Activated CD4-positive, alpha-beta memory T cell treated with anti-CD3 and anti-CD28 coated beads for 36 hours (primary cell): ENCODE measurements at places on chromosomes 6 and 20. TPM values are rescaled to one million over a fixed set of nuclear protein-coding genes. Genes with fewer than 3 reads are reported as not detected.

DNA sequence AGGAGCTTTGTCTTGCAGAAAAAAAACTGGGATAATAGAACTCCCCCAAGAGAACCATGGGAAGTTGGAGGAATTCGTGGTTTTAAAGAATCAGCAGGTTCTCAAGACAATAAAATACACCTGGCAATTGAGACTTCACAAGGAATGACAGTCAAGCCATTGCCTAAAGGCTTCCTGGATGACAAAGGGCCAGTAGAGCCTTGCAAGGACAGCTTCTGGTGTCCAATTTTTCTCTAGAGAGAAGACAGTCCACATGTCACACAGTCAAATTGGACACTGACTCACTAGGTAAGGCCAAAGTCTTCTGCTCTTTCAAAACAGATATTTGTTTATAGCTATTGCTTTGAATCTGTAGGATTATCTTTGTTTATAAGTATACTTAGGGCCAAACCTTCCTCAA is 80.3 kb upstream of the BMP5 start:
- DNase-seq = no peak
- no peaks in the 10 kb centered on the region for H3K27me3 ChIP-seq
- H3K4me1 ChIP-seq = no peaks in the 10 kb centered on the region
- no peak overlapping the region for H3K27ac ChIP-seq

DNA sequence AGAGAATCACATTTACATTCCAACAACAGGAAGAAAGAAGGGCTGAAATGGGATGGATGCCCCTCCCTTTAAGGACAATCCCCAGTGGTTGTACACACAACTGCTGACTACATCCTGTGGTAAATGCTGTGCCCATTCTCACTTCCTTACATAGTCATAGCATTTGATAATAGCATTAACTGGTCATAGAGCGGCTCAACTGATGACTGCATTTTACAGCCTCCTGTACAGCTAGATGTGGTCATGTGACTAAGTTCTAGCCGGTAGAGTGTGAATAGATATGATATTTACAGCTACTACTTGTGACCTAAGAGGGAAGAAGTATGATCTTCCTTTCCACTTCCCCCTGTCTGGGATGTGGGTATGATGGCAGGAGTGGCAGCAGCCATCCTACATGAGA is 24.7 kb downstream of the KCNK17 start:
- H3K27ac ChIP-seq = no peak overlapping the region
- DNase-seq = no peak
- H3K36me3 ChIP-seq = no peaks in the 10 kb centered on the region
- H3K4me3 ChIP-seq = no peak overlapping the region
- H3K4me1 ChIP-seq = no peaks in the 10 kb centered on the region
- H3K27me3 ChIP-seq = peaks cover 5% of the 10 kb centered on the region

Gene AVP
- not detected for total RNA-seq

DNA sequence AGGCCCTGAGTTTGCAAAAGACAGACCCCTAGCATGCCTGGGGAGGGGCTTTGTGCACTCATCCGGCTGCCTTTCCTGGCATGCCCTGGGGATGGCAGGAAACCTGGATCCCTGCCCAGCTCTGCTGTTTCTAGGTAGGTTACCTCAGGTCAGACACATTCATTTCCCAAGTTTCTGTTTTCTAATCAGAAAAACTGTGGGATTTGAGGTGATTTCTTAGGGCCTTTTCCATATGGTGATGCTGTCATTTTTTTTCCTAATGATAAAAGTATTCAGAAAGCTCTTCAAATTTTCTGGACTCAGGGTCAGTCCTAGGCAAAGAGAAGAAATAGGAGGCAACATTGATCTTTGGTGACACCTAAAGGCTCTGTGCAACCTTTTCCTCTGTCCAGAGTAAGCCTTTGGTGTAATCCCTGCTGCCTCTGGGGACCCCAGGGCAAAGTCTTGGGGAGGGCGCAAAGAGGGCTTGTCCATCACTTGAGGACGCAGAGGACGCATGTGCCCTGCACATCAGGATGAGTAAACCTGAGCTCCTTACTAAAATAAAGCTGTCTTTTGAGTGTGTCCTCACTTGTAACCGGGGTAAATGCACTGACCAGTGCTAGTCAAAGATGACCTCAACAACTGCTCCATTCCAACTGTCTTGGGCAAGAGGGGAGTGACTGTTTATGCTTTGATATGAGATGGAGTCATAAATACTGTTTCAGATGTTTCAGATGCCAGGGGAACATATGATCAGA is 13.5 kb upstream of the TRAM2 start:
- H3K4me3 ChIP-seq = no peak overlapping the region
- peaks cover 7% of the 10 kb centered on the region for H3K4me1 ChIP-seq
- no peak overlapping the region for H3K27ac ChIP-seq

- peaks cover 2% of the 10 kb centered on the region for H3K27me3 ChIP-seq
- H3K36me3 ChIP-seq = no peaks in the 10 kb centered on the region
- H3K27ac ChIP-seq = no peak overlapping the region
- no peaks in the 10 kb centered on the region for H3K4me1 ChIP-seq
Measured at GRCh38 chr20:60115451-60115850, 157.2 kb downstream of the CDH26 start.

GRCh38 chr20:46698788-46699187 is 9.5 kb upstream of the TP53RK start:
- H3K27me3 ChIP-seq = peaks cover 20% of the 10 kb centered on the region
- H3K36me3 ChIP-seq = no peaks in the 10 kb centered on the region
- peaks cover 3% of the 10 kb centered on the region for H3K4me1 ChIP-seq
- no peak overlapping the region for H3K4me3 ChIP-seq

DNA sequence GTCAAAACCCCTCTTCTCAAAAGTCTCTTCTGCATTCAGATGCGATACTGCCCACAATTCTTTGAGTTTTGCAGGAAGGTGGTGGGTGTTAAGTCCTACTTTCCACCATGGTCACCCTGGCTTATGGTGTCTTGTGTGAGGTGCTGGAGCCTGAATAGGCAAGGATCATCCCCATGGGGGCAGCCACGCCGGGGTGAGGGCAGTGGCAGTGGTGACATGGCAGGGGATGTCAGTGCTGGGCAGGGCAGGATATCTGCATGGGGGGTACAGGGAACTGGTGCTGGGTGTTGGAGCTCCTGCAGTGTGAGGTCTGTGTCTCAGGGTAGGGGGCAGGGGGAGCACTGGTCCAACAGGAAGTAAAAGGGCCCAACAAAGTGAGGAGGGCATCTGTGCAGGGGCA is 2.3 kb downstream of the MAS1 start:
- no peak overlapping the region for H3K27ac ChIP-seq
- no peaks in the 10 kb centered on the region for H3K36me3 ChIP-seq
- H3K4me1 ChIP-seq = no peaks in the 10 kb centered on the region
- H3K27me3 ChIP-seq = peaks cover 43% of the 10 kb centered on the region
- no peak for DNase-seq
- H3K4me3 ChIP-seq = no peak overlapping the region

Gene STX11
- total RNA-seq = 16.0 TPM

DNA sequence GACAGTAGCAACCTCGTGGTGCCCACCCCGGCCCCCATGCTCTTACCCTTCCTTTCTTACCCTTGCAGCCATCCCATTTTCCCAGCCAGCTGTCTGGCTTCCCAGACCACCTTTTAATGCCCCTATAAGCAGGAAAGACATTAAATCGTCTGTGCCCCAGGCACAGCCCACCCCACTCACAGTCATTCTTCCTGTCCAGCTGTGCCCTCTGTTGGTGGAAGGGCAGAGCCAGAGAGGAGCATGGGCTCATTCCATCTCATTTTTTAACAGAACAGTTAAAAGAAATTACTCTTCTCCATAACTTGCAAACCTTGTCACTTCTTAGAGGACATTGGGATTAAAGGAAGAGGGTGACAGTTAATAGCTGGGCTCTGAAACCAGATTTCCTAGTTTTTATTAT is 240.5 kb downstream of the NRN1 start:
- peaks cover 24% of the 10 kb centered on the region for H3K36me3 ChIP-seq
- no peaks in the 10 kb centered on the region for H3K27me3 ChIP-seq

- DNase-seq = no peak
- peaks cover 8% of the 10 kb centered on the region for H3K27me3 ChIP-seq
- H3K36me3 ChIP-seq = no peaks in the 10 kb centered on the region
Measured at GRCh38 chr6:22057962-22058361, 238.9 kb downstream of the PRL start.
